ENCODE measurements at places on chromosomes 16 and 17. TPM values are rescaled to one million over a fixed set of nuclear protein-coding genes. Genes with fewer than 3 reads are reported as not detected.

Gene GRB7
- 0.28 TPM for total RNA-seq

Gene OXLD1
- total RNA-seq = 45.1 TPM

Gene PIMREG
- total RNA-seq = 62.4 TPM

Gene CCL4L2
- total RNA-seq = not detected

Gene FASN
- total RNA-seq = 216 TPM
